Neural progenitor cell (in vitro differentiated cells): ENCODE measurements at places on chromosomes 11 and 22. TPM values are rescaled to one million over a fixed set of nuclear protein-coding genes. Genes with fewer than 3 reads are reported as not detected.

TRIM22 gene
- total RNA-seq, result 15.1 and 21.3 TPM in 2 replicates

TENM4 gene
- total RNA-seq, result 5.1 and 16.6 TPM in 2 replicates

KLHDC7B gene
- total RNA-seq, result not detected in 2 replicates

NRIP3 gene
- total RNA-seq, result 38.1 and 42.7 TPM in 2 replicates

- no peak for DNase-seq
Observed at GRCh38 chr11:74019860-74020259, 11.0 kb upstream of the UCP3 start.

GRCh38 chr11:110818032-110818687 is 105.9 kb upstream of the ARHGAP20 start:
- no peak for DNase-seq

- DNase-seq, result no peak
Observed at GRCh38 chr22:40385036-40385782, 14.8 kb downstream of the SGSM3 start.

DNA sequence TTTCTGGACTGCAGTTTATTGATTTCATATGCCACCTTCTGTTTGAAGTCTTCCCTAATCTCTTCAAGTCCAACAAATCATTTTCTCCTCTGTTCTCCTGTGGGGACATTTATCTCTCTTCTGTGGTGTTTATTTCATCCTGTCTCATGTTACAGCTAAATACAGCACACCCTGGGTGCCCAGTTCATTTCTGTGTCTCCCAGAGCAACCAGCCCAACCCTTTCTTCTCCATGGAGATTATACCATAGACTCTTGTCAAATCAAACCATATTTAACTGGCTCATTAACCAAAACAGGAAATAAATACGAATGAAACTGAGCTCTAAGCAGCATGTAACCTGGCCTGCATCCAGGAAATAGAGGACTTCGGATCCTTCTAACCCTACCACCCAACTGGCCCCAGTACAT is at the start of gene MS4A8:
Gene MS4A8 (plus strand): TSS at position 329 of the 408 bp plus-strand sequence. CDS start 1,249 bp downstream, outside the sequence.
- DNase-seq, result no peak
